ENCODE measurements at places on chromosomes 3 and 15.

DNA sequence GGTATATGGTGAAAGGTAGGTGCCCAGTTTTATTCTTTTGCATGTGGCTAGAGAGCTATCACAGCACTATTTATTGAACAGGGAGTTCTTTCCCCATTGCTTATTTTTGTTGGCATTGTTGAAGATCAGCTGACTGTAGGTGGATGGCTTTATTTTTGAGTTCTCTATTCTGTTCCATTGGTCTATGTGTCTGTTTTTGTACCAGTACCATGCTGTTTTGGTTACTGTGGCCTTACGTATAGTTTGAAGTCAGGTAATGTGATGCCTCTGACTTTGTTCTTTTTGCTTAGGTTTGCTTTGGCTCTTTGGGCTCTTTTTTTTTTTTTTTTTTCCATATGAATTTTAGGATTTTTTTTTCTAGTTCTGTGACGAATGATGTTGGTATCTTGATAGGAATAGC, 139.2 kb upstream of the CTNNB1 start:
- no peak for DNase-seq

DNA sequence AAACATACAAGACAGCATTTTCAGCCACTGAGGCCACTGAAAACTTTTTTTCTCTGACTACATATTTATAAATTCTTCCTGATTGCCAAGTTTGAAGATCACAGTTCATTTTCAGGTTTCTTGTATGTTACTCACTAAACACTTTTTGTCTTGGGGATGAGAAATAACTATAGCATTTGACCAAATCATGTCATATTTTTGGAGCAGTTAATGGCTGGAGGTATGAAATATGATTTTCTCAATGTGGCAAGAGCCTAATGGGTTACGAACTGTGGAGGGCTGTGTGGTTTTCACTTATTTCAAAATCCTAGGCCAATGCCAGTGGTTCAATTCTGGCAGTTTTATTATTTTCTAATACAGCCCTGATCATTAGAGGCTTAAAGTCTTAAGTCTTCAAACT, 64.4 kb downstream of the USP13 start:
- no peak for DNase-seq

DNA sequence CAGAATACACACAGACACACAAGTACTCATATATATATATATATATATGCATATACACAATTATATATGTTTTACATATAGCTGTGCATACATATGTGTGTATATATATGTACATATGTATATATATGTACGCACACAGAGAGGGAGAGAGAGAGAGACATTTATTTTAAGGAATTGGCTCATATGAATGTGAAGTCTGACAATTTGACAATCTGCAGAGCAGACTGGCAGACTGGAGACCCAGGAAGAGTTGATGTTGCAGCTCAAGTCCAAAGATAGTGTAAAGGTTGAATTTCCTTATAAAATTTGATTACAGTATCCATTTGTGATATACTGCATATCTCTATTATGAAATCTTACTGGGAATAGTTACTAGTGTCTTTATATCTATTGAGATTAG, 1330.3 kb upstream of the CADM2 start:
- no peak for DNase-seq

GRCh38 chr3:57370341-57370740, 77.9 kb upstream of the ASB14 start:
- no peak for DNase-seq

DNA sequence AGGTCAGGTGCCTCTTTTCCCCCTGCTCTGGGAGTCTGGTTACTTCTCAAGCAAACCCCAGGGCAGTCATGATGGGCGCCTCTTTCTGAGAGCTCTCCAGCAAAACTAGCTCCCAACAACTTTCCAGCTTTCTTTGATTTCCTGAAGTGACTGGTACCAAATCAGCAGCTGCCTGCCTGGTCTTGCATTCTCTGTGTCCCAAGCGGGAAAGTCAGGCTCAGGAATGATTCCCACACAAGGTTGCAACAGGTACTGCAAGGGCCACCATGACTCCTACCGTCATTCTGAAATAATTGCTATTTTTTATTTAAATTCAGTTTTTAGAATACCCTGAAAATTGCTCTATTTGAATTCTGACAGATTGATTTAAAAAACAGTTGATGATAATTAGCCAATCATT, 658.7 kb downstream of the SQOR start:
- no peak for DNase-seq

DNA sequence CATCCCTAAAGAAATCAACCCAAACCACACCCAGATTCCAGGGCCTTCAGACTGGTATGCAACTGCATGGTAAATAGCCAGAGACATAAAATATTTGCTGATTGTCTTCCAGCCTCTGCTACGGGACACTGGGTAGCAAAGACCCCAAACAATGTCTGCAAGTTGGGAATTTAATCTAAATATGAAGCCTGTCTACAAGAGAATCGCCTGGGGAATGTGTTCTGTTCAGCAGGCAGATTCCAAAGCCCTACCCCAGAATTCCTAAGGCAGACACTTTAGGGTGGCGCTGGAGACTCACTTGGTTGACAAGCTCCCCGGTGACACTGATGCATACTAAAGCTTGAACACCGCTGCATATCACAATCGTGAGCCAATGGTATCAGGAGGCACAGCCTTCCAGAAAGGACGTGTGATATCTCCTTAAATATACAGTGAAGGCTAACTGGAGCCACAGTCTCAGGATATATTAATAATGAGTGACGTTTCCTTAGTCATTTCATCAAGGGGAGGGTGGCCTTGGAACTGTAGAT, 684.1 kb downstream of the NTRK3 start:
- no peak for DNase-seq

DNA sequence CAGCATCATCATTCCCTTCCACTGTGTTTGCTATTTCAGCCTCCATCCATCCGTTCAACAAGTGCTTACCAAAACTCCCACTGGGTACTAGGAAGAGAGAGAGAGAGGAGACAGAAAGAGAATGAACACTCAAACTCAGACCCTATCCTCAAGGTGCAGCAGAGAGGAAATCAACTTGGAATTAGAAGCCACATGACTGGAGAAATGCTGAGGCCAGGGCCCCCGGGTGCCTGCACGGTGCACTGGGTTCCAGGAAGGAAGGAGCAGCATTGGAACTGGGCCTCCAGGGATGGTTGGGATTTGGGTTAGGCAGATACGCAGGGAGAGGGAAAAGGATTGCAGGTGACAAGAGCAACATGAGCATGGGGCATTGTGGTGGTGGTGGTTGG, 30.0 kb downstream of the CORO2B start:
- DNase-seq: no peak

GRCh38 chr15:80932989-80933388, 56.6 kb downstream of the MESD start:
- no peak for DNase-seq

DNA sequence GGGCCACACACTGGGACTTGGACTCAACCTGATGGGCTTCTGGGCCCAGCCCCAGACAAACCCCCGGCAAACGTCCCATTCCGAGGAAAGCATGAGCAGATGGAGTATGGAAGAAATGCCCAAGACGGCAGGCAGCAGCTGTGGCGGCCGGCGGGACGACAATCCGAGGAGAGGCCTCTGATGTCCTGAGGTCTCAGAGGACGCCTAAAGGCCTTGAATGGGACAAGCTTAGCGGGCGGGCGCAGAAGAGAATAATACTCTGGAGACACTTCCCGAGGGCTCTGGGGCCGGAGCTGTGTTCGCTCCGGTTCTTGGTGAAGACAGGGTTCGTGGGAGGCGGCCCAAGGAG, 482 bp upstream of the OGG1 start:
- DNase-seq: no peak

- no peak for DNase-seq
Observed at GRCh38 chr3:152405915-152406802, 137.4 kb downstream of the MBNL1 start.

Measured in cortex of kidney (tissue), 1 donor.